ENCODE measurements at places on chromosomes 13 and 19.

DNA sequence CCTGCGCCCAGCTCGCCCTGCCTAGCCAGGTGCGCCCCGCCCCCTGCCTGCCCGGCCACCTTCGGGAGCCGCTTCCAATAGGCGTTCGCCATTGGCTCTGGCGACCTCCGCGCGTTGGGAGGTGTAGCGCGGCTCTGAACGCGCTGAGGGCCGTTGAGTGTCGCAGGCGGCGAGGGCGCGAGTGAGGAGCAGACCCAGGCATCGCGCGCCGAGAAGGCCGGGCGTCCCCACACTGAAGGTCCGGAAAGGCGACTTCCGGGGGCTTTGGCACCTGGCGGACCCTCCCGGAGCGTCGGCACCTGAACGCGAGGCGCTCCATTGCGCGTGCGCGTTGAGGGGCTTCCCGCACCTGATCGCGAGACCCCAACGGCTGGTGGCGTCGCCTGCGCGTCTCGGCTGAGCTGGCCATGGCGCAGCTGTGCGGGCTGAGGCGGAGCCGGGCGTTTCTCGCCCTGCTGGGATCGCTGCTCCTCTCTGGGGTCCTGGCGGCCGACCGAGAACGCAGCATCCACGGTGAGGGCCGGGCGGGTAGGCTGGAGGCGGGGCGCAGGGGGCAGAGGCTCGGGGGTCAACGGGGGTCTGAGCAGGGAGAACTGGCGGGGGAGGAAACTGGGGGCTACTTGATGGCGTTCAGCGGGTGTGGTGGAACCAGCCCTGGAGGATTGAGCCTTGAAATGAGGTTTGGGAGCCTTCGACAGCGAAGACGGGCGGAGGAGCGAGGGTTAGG lies at the start of gene SPINT2:
SPINT2 (plus strand) TSS at position 88 of the 727 bp plus-strand sequence; CDS start at position 408, 320 bp downstream.
- DNase-seq: no peak

GRCh38 chr13:33195693-33196464 lies 89.7 kb downstream of the STARD13 start:
- no peak for DNase-seq

DNA sequence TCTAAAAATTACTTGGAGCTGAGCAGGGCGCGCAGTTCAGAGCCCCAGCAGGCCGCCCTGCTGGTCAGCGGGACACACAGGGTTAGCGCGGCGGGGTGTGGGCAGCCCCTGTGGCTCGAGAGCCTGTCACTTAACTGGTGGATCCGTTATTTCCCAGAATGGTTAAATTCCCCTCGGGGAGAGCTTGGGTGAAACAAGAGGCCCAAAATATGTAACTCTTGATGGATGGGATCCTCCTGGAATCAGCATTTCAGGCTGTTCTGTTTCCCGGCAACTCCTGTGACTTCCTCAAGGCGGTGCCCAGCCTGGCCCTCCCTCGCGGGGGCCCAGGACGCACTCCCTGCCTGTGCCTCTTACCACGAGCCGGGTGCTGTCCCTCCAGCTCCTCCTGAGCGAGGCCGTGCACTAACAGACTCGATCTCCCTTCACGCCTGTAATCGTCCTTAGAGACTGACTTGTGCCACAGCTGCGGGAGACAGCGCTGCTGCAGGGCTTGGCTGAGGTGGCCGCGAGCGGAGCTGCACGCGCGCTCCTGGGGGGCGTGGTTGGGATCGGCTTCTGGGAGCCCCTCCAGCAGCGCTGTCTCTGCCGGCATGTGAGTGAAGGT lies 9.7 kb downstream of the PTBP1 start:
- no peak for DNase-seq

- DNase-seq: peak; percentile 54
These were observed 325.1 kb downstream of the DCT start for GRCh38 chr13:94154367-94154766.

GRCh38 chr13:39777021-39777420 lies 121.6 kb downstream of the COG6 start:
- no peak for DNase-seq

DNA sequence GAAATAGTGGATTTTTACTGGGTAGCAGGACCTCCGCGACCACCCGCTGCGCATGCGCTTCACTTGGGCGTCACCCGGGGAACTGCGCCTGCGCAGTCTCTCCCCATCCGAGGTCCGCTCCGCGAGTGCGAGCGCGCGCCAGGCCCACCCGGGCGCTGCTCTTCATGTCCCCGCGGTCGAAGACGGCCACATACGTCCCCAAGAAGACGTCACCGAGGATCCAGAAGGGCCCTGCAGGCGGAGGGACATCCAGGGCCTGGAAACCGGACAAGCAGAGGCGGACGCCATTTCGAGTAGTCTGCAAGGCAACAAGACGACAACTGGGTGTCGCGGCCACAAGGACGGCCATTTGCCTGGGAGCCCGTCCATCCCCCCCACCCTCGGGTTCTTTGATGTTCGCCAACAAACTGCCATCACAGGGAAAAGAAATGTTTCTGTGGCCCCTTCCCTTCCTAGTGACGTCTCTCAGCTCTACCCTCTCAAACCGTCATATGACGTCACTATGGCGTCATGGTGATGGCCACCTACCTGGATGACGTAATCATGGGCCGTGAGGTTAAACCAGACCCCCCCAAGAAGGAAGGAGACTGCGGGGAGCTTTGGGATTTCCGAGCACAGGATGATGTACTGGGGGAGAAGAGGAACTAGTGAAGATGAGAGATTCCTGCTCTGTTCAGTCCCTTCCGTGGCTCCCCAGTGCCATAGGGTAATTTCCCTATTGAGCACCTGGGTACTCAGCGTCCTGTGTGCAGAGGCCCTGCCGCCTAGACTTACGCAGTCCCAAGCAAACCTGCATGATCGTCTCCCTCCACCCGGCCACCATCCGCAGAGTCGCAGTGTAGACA lies 6.7 kb downstream of the NAPSA start:
- peak; percentile 51 for DNase-seq

DNA sequence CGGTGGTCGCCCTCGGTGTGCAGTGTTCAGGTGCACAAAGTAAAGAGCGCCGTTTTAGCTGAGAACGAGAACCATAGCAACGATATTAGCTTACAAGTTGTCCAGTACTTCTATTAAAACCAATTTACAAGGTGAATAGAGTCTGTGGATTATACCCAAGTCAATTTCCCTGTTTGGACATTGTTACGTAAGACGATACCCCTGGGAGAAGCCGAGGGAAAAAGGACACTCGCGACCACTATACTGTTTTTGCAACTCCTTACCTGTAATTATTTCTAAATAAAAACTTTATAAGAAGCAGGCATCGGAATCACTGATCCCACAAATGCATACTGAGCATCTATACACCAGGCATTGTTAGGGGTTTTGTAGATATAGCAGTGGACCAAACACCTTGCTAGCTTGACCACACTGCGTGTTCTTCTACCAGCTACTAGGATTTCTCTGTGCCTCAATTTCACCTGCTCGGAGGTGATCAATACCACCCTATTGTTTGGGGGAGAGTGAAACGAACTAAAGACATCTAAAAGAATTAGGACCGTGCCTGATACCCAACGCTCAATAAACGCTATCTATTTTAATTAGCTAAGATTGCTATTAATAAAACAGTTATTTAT lies 488 bp upstream of the EEF2 start:
- no peak for DNase-seq

DNA sequence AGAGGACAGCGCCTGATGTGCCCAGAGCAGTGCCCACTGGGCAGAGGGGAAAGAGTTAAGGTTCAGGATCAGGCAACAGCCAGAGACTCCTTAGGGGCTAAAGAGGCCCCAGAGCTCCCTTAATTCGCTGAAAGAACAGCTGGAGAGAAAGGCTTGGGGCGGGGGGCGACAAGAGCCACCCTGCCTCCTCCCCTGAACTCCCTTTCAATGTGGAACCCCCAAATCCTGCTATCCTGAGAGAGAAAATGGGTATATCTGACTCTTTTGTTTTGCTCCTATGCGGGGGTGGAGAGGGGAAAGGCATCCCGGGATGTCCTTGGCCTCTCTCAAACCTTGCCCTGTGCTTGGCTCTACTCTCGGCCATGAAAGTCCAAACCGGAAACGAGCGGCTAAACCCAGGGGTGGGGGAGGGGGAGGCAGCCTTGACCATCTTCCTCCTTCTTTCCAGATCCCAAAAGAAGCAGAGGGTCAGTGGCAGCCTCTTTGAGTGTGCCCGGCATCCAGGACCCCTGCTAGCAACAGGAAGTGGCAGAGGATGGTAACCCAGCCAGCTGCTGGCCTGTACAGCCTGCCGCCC lies 4.7 kb downstream of the PRKACA start:
- no peak for DNase-seq

DNA sequence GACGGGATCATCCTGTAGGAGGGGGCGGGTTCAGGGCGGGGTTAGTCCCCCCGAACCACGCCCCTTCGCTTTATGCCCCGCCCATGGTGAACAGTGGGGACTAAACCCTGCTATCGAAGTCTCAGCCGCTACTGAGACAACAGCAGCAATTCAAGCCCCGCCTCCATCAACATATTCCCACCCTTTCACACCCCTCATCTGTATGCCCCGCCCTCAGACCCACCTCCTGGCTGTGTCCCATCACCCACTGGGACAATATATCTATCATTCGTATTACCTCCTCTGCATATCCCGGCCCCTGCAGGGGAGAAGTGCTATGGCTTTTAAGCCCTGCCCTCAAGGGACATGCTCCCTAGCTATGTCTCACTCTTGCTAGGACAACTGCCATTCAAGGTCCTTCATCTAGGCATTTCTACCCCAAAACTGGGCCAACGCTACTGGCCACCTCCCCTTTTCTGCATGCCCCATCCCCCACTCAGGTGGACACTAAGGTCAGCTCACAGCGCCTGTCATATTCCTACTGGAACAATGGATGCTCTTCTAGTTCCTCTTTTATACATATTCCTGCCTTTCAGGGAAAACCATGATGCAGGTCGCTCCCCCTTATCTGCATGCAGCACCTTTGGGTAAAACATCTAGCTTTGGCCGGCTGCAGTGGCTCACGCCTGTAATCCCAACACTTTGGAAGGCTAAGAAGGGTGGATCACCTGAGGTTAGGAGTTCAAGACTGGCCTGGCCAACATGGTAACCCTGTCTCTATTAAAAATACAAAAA lies 11.9 kb downstream of the LRFN1 start:
- DNase-seq: no peak

- DNase-seq: no peak
These were observed 27.2 kb downstream of the SPRY2 start for GRCh38 chr13:80313668-80314256.

- no peak for DNase-seq
These were observed 13.1 kb upstream of the CCNP start for GRCh38 chr19:40239415-40240226.

DNA sequence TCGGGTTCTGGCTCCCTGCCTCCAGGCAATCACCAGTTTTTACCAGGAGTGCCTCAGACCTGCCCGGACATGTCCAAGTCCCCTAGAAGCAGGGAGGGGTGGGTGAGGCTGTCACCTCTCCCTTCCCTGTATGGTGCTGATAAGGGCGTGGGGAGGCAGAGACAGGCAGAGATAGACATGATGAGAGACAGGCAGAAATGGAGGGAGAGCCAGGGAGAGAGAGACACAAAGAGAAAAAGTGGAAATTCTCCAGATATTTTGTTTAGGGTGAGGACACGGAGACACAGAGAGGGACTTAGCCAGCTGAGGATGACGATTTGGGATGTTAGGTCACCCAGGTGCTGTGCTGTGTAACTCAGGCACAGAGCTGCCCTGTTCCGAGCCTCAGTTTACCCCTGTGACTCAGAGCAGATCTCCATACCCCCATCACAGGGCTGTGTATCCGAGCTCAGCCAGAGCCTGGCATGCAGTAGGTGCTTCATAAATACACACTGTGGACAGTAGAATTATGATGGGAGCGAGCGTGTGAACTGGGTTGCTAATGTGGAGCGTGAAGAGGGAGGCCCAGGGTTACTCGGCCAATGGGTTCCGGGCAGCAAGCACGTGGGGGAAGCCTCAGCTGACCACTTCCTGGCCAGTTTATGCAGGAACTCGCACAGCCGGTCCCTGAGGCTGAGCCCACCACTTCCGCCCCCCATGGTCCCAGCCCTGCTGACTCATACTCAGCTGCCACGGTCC lies 11.9 kb upstream of the GDF15 start:
- peak; percentile 94 for DNase-seq

DNA sequence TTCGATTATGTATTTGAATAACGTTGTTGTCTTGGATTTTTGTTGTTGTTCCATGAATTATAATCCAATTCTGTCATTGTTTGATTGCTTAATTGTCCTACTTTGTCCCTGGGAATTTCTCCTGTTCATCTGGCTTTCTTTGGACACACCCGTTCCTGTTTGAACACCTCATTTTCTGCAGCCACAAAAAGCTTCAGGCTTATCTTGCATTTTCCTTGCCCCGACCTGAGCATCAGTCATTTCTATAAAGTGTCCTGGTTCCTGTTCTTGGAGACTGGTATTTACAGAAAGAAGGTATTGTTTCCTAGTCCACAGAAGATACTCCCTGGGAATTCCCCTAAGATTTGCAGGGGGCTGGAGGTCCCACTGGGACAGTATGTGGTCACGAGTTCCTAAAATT lies 731.8 kb upstream of the ARGLU1 start:
- DNase-seq: no peak

GRCh38 chr19:33557196-33557595 lies 35.6 kb upstream of the PEPD start:
- no peak for DNase-seq

DNA sequence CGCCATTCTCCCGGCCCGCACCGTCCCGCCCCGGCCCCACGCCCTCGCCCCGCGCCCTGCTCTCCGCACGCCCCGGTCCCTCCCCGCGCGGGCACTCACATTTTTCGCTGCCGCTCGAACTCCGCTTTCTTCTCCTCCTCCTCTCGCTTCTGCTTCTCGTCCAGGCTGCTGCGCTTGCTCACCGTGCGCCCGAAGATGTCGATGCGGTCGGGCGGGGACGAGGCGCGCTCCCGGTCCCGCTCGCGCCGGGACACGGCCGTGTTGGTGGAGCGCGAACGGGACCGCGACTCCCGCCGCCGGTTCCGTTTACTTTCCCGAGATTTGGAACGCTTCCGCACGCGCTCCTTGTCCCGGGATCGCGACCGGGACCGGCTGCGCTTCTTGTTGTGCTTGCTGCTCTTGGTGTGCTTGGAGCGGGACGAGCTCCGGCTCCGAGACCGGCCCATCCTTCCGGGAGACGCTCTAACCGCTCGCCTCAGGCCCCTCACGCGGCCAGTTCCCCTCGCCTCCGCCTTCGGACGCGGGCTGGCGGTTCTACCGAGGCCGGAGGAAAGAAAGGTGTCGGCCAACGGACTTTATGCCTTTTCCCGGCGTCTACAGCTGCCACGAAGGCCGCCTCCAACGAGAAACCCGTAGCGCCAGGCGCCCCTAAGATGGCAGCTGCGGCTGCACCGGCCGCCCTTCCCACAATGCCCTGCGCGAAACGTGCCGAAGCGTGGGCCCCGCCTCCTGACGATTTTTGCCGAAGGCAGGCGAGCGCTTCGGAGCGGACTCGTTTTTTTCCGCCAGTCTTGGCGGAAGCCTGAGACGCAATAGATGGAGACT lies at the start of gene ARGLU1:
ARGLU1 (minus strand) TSS at position 664 of the 825 bp plus-strand sequence; CDS start at position 446, 218 bp downstream.
- DNase-seq: peak; percentile 90

Data from fibroblast of skin of right quadriceps (primary cell).